ENCODE measurements at places on chromosomes 3 and 15. TPM values are rescaled to one million over a fixed set of nuclear protein-coding genes. Genes with fewer than 3 reads are reported as not detected.

Gene CISH
- 2.5 TPM for total RNA-seq

Gene NXPE3
- 44.6 TPM for total RNA-seq

Gene ZXDC
- total RNA-seq: 8.6 TPM

Gene ERICH6
- total RNA-seq: not detected

Gene OR4F6
- total RNA-seq: not detected

Gene ARPP19
- 44.3 TPM for total RNA-seq

Gene PLCH1
- total RNA-seq: 5.6 TPM

Gene TMEM158
- 3.2 TPM for total RNA-seq

Gene FAM81A
- 4.1 TPM for total RNA-seq

Gene TMC3
- total RNA-seq: not detected

Gene SCG5
- total RNA-seq: 46.8 TPM

Gene GOLGA8T
- total RNA-seq: 0.23 TPM

Gene ZNF770
- 10.3 TPM for total RNA-seq

Gene TGFBR2
- total RNA-seq: 44.5 TPM

Gene FBXL22
- not detected for total RNA-seq

Gene NAA80
- 8.3 TPM for total RNA-seq

Gene TIMP4
- 10.5 TPM for total RNA-seq

Gene EFCC1
- total RNA-seq: not detected

Gene SLC24A5
- total RNA-seq: not detected

Gene IGSF11
- total RNA-seq: 0.87 TPM

Gene RNF13
- total RNA-seq: 91.4 TPM

Gene NTRK3
- not detected for total RNA-seq

Gene GOLGA6L9
- total RNA-seq: 1.1 TPM

Gene PPARG
- total RNA-seq: 58.3 TPM

Gene COL6A5
- not detected for total RNA-seq

Gene SGO1
- 9.4 TPM for total RNA-seq

Gene RSRC1
- total RNA-seq: 57.2 TPM

Gene SSUH2
- 6.4 TPM for total RNA-seq

Gene P2RY13
- total RNA-seq: not detected

Gene DAPK2
- 6.0 TPM for total RNA-seq

Gene ARIH2
- total RNA-seq: 83.3 TPM

Gene LMCD1
- total RNA-seq: 28.6 TPM

Gene GRIP2
- total RNA-seq: 0.68 TPM

Gene CCDC54
- total RNA-seq: not detected

Gene MYZAP
- not detected for total RNA-seq

Gene C3orf20
- total RNA-seq: not detected

Gene TRIM42
- total RNA-seq: not detected

Gene OR5K2
- total RNA-seq: not detected

Gene WDR72
- 6.1 TPM for total RNA-seq

Gene ZIC1
- not detected for total RNA-seq

Gene ALPK3
- not detected for total RNA-seq

Gene DNAH12
- 0.07 TPM for total RNA-seq

Gene PTPRG
- total RNA-seq: 7.4 TPM

Gene GPR149
- not detected for total RNA-seq

Gene HRH1
- total RNA-seq: 6.4 TPM

Gene TMEM207
- total RNA-seq: not detected

Gene SI
- not detected for total RNA-seq

Gene CKMT1A
- 0.78 TPM for total RNA-seq

Gene EPHA3
- not detected for total RNA-seq

Gene SCAANT1
- not detected for total RNA-seq

Gene ASB14
- not detected for total RNA-seq

Gene MUC4
- 0.06 TPM for total RNA-seq

Gene ESYT3
- total RNA-seq: not detected

Gene CLRN1
- not detected for total RNA-seq

Gene CCDC39
- not detected for total RNA-seq

Gene FAM107A
- total RNA-seq: not detected

Gene AMT
- not detected for total RNA-seq

Gene GOLGA8H
- 0.30 TPM for total RNA-seq

Gene DNAH1
- 1.0 TPM for total RNA-seq

Gene GOLGA8O
- 6.1 TPM for total RNA-seq
